Choroid plexus epithelial cell (primary cell): ENCODE measurements at places on chromosomes 2 and 18.

DNA sequence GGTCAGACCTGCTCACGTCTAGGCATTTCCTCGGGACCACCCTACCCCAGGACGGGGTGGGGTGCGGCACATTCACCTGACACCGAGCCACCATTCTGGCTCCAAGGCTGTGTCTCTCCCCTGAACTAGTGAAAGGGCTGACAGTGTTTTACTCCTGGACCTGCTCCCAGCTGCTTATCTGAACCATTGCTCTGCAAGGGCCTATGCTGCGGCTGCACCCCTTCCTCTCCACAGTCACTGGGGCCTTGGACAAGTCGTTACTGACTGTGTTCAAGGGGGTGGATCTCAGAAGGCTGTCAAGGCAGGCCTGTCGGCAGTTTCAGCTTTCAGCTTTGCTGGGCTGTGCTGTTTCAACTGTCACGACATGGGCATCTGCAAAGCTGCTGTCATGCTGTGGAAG, 11.7 kb downstream of the CREG2 start:
- DNase-seq: no peak

GRCh38 chr18:48702346-48703027, 163.7 kb downstream of the CTIF start:
- peak; percentile 22 for DNase-seq

- no peak for DNase-seq
Measured at GRCh38 chr18:64919971-64920570, 771.2 kb upstream of the LINC00305 start.

DNA sequence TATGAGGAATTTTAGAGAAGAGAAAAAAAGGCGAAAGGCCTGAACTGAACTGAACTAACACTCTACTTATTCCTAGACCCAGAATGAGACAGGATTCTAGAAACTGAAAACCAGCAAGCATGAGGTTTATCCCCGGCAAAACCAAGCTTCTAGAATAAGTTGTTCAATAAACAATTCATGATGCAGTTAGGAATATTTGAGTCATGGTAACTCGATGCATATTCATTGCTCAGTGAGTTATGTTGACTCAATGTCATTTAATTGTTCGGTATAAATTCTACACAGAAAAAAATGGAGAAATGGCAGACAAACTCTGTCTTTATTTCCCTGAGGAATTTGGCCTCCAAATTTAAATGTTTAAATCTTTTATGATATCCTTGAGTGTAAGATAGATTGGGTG, 321.5 kb downstream of the SATB2 start:
- DNase-seq: no peak

GRCh38 chr2:205733082-205733481, 50.8 kb downstream of the NRP2 start:
- DNase-seq: no peak

DNA sequence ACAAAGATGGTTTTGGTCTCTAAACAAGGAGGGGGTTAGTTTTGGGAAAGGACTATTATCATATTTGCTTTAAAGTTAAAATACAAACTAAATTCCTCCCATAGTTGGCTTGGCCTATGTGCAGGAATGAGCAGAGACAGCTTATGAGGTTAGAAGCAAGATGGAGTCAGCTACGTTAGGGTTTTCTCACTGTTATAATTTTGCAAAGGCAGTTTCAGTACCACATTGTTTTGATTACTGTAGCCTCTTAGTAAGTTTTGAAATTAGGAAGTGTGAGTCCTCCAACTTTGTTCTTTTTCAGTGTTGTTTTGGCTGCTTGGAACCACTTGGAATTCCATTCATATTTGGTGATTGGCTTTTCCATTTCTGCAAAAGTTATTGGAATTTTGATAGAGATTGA, 23.4 kb downstream of the LCLAT1 start:
- no peak for DNase-seq

DNA sequence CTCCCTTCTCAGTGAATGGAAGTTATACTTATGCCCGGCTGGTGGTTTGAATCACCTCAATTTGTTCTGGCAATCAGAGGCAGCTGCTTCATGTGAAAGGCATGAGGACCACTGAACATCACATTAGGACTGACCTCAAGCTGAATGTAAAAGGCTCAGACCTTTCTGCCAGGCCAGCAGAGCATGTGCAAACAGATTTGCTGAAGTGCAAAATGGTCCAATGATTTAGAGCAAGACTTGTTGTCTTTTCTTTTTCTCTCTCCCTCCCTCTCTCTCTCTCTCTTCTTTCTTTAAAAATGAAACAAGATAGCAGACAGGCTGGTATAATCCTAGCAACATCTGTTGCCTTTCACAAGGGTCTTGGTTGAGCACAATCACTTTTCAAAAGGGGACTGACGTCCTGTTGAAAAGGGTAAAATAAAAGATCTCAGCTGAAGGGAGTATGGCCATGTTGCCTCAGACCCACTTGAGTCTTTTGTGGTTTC, 13.3 kb upstream of the CDH7 start:
- no peak for DNase-seq

DNA sequence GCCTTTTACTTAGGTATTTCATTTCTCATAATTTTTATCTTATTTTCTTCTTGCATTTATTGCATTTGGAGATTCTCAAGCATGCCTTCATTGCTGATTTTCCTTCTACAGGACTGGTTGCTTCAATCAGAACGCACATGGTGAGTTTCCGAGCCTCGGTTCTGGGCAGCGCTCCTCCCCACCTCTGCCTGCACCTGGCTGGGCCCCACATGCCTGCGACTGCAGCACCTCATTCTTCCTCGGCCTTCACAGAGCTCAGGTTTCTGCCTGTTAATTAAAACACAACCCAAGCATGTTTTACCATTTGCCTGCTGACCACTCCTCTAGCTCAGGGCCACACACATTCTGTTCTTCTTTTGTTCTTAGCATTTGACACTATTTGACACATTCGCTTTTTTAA, 398.8 kb downstream of the GALR1 start:
- no peak for DNase-seq

- DNase-seq: no peak
Measured at GRCh38 chr2:196160946-196161345, 10.4 kb downstream of the STK17B start.

- DNase-seq: no peak
Measured at GRCh38 chr2:53865264-53865663, 5.5 kb upstream of the GPR75 start.

DNA sequence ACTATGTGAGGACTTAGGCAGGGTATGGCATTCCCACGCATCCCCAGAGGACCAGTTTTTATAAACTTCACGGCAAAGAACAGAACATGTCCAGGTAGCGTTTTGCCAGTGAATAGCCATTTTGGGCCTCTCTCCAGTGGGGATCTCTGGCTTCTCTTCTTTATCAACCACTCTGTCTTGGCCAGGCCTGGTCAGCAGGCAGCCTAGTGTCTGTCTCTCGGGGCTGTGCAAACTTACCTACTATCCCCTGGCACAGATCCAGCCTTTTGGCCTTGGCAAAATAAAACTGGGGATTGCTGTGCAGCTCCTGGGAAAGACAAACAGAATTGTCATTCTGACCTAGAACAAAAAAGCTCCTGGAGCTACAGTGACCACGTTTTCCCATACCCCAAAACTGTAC, 14.5 kb downstream of the CAPN14 start:
- no peak for DNase-seq

- no peak for DNase-seq
Measured at GRCh38 chr2:177098001-177098613, 114.5 kb upstream of the HNRNPA3 start.

DNA sequence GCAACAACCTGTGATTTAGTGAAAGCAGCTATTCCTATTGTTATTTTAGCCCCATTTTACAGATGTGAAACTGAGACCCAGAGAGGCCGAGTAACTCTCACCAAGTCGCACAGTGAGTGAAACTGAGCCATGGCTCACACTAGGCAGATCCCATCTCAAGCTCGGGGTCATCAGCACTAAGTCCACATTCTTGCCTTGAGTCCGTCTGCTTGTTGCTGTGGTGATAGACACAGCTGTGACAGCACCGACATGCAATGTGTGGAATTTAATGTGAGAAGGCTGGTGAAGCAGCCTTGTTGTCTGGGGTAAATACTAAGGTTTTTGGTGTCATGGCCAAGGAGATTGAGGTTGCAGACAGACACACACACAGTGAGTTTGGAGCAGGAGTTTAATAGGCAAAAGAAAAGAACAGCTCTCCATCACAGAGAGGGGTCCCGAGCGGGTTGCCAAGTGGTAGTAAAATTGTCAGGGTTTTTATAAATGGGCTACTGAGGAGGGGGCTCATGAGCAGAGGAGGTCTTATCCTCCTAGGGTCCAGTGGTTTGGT, 40.2 kb upstream of the GMCL1 start:
- DNase-seq: peak; percentile 97

DNA sequence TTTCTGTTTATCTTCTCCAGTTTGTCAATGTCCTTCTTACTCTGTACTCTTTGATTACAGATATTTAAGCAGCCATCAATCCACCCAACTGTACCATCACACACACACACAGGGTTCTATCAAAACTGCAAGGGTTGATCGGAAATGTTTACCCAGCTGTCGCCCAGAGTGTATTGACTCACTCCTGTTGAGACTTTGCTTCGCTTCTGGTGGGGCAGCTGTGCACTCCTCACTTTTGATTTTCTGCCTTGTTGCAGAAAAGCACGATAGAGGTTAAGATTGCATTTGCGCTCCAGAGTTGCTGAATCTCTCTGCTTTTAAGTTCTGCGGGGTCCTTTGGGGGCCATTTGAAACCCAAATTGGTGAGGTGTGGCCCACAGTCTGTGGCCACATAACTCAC, 216.2 kb downstream of the SETBP1 start:
- DNase-seq: no peak

- peak; percentile 82 for DNase-seq
Measured at GRCh38 chr2:191501561-191502168, 176.3 kb upstream of the NABP1 start.

- no peak for DNase-seq
Measured at GRCh38 chr2:162749994-162750393, 88.6 kb downstream of the KCNH7 start.

DNA sequence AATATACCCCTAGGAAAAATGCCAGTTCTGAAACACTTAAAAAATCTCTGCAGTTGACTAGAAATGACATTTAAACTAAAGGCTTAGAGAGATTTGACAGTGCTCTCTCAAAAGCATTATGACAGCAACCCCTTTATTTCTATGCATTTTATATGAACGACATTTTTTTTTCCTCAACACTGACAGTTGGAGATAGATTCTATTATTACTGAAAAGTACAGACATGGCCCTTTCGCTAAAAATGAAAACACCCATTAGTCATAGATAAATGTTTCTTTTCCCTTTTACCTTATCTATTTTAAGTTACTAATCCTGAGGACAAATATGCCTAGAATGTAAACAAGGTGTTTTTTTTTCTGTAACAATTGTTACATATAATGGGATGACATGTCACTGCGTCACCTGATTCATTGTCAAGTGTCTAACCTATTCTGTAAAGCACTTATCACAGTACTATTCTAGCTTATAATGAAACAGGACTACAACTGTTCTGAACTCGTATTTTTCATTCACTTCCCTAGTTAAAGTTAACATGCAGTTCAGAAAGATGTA, 1169.6 kb upstream of the CRIM1 start:
- DNase-seq: no peak

GRCh38 chr2:47038656-47039488, 116.2 kb downstream of the STPG4 start:
- no peak for DNase-seq

- DNase-seq: no peak
Measured at GRCh38 chr18:59559528-59559927, 137.7 kb downstream of the CCBE1 start.

- DNase-seq: no peak
Measured at GRCh38 chr2:102083393-102083703, 59.2 kb upstream of the IL1R1 start.

DNA sequence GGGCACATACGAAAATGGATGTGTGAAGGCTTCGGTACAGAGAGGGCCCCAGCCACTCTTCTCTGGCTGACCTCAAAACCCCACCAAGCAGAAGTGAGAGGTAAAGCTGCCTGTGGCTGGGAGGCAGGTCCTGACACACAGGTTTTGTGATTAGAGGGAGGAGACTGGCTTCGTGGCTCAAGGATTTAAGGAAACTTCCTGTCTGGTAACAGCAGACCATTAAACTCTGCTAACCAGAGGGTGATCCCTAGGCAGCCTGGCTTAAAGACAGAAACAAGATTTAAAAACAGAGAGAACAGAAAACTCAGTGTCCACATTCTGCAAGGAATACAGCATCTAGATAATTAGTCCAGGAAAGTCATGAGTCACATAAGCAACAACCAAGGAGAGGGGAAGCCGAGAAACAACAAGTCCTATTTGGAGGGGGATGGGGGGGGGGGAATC, 101.9 kb downstream of the NFATC1 start:
- peak; percentile 13 for DNase-seq

DNA sequence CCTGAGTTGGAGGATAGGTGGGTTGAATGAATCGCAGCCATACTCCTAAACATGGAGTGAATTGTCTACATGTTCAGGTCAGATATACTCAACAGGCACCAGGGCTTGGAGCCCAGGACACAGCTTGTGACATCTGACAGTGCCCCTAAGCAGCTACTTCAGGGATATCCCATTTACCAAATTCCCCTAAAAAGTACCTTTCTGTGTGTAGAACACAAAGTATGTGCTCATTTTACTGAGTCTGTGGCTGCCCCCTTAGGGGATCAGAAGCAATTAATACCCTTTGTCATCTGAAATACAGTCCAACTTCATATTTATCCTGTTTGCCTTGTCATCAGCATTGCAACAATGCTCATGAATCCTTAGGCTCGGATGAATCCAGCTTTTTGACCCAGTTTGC, 20.8 kb downstream of the TNFRSF11A start:
- DNase-seq: no peak

DNA sequence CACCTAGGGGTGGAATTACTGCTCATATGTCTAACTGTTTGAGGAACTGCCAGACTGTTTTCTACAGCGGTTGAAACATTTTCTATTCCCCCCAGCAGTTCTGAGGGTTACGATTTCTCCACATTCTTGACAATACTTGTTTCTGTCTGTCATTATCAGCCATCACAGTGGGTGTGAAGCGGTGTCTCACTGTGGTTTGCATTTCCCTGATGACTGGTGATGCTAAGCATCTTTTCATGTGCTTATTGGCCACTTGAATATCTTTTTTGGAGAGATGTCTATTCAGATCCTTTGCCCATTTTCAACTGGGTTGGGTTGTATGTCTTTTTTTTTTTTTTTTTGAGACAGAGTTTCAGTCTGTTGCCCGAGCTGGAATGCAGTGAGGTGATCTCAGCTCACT, 63.0 kb downstream of the ADNP2 start:
- no peak for DNase-seq
